Stimulated activated CD4-positive, alpha-beta T cell treated with anti-CD3 and anti-CD28 coated beads, TNF-alpha, amount 100 ng/mL, for 24 hours (primary cell): ENCODE measurements at places on chromosomes 12 and 14.

GRCh38 chr12:121131941-121132341, 735 bp upstream of the P2RX7 start:
- DNase-seq: no peak

DNA sequence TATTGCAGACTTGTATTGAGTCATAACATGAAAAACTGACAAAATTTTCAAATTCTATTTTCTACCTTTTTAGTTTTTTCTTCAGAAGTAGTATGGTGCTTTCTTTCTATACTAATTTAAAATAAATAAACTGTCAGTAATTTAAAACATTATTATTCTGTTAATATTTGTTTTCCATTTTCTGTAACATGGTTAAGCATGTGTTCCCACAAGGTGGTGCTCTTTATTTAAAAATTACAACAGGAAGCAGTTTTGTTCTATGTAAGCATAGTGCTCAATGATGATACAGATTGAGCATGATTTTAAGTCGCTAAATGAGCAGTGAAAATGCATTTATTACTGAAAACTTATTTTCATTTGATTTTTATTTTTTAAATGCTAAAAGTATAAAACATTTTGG, 114.6 kb downstream of the PPFIA2 start:
- no peak for DNase-seq

- no peak for DNase-seq
These were observed 121.7 kb upstream of the CNOT2 start for GRCh38 chr12:70121562-70121961.

GRCh38 chr12:108722992-108723766, 8.1 kb downstream of the CORO1C start:
- no peak for DNase-seq

DNA sequence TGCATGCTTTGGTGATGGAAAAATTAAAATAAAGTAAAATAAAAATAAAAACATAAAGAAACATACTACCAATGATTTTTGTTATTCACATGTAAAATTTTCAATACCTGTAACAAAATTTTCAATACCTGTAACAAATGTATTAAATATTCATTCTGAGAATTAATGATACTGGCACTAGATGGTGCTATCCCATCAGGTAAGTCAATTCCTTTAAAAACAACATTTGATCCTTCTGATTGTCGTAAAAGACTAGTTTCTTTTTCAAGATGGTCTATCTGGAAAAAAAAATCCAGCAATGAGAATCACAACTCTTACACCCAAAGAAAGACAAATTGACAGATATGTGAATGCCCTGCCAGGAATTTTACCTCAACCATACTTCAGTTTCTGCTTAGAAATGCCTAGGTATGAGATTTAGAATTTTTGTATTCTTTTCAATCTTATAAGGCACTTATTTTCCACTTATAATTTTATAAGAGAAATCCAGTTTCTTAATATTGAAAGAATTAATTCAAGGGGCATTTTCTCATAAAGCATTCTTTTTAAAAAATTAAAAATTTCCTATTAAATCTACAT, 30.7 kb downstream of the CEP290 start:
- DNase-seq: no peak

DNA sequence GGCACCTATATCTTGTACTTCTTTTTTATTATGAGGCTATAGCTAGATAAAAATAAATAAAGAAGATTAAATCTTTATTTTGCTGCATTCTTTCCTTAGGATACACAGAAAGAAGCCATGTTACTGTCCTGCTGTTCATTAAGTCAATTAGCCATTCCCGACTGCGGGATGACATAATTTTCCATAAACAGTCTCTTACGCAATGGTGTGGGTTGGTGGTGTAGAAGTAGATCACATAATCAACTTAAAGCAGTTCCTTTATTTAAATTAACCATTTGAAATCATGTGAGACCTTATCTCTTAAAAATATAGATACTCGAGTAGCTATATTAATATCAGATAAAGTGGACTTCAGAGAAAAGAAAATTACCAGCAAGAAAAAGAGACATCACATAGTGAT, 40.2 kb downstream of the TAOK3 start:
- no peak for DNase-seq

DNA sequence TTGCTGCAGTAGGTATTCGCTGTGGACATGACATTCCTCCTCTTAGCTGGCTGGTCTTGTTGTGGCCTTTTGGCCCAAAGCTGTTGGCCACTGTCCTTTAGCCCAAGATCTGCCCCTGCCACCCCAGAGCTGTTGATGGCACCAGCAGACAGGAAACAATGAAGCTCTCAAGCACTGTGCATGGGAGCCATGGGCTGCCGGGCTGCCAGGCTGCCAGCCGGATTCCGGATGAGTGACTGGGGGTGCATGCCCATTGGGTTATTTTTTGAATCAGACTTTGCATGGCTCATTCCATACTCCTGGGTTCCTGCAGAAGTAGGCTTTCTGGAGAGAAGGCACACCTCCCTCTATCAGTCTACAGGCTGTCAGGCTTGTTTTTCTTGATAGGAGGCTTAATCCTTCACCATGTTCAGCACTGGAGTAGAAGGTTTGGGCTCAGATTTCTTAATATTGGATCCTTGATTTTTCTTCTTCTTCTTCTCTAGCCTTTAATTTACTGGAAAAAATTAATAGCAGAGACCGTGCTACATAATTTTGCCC, 32.4 kb downstream of the MAX start:
- DNase-seq: no peak

DNA sequence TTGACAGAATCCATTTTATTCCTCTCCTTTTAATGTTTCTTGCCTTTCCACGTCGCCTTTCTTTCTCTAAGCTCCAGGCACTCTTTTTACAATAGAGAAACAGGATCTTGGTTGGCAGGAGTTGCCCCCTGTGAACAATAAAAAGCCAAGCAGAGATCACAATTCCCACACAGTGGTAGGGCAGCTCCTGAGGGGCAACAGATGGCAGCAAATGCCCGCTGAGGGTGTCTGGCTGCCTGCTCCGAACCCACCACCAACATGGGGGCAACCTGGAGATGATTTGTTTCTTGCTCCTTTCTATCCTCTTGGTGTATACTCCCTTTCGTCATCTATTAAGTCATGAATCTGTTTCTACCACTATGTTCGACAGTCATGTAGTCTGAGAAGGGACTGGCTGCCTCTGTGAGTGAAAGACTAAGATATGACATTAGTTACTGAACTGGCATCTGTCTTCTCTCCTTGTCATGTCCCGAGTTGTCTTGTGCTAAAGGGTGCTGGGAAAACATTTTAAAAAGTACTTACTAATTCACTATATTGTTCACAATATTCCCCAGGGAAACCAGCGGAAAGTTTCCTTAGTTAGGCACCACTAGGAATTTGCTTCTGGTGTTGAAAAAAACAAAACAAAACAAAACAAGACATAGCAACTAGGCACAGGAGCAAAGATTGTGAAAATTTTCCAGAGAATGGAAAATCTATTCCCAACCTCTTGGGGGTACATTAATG, 170.1 kb downstream of the STXBP6 start:
- no peak for DNase-seq

DNA sequence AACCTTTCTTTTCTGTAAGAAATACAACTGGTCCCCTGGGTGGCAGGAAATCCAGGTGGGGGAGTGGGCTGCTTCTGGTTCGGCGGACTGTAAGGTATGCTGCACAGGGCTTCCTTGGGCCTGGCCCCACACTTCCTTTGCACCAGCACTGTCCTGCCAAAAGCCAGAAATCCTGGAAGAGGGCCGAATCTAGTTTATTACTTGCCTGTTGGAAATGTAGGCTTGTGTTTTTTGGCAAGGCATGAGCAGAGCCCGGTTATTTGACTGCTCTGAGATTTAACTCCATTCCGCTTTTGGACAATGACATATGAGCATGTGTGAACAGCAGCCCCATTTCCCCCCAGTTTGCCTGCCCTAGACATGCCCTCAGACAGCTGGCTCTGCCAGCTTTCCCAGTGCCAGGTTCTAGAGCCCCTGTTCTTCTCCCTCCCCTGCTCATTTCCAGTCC, 86.6 kb downstream of the BORCS5 start:
- DNase-seq: no peak

- no peak for DNase-seq
These were observed at the start of gene ASB2 for GRCh38 chr14:93976477-93977057. ASB2 (minus strand) TSS chr14:93976570; CDS start chr14:93964539, 12,031 bp downstream.

DNA sequence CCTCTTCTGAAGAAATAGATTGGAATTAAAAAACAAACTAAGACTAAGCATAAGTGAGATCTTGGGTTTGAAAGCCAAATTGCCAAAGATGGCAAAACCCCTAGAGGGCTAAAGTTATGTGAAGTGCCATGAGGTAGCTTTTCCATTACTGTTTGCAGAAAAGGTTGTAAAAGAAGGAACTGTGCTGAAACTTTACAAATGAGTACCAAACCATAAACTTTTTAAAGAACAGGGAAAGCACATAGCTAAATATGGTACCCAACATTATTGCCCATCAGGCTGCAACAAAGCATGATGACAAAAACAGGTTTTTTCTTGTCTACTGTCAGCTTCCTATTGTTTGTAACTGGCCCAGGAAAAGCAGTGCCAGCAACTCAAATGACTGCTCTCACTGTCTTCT, 224.2 kb downstream of the RAD51B start:
- no peak for DNase-seq

- no peak for DNase-seq
These were observed 878.1 kb downstream of the C12orf50 start for GRCh38 chr12:87150969-87151662.

GRCh38 chr12:55738123-55739024, 4.5 kb upstream of the GDF11 start:
- DNase-seq: peak; percentile 61

- no peak for DNase-seq
These were observed 18.1 kb downstream of the RAB21 start for GRCh38 chr12:71772735-71773134.
